MCF 10A (cell line): ENCODE measurements at places on chromosomes 4 and X. TPM values are rescaled to one million over a fixed set of nuclear protein-coding genes. Genes with fewer than 3 reads are reported as not detected.

Gene PPP4R3C
- not detected in 2 replicates for total RNA-seq

Gene GYPE
- not detected in 2 replicates for total RNA-seq

DNA sequence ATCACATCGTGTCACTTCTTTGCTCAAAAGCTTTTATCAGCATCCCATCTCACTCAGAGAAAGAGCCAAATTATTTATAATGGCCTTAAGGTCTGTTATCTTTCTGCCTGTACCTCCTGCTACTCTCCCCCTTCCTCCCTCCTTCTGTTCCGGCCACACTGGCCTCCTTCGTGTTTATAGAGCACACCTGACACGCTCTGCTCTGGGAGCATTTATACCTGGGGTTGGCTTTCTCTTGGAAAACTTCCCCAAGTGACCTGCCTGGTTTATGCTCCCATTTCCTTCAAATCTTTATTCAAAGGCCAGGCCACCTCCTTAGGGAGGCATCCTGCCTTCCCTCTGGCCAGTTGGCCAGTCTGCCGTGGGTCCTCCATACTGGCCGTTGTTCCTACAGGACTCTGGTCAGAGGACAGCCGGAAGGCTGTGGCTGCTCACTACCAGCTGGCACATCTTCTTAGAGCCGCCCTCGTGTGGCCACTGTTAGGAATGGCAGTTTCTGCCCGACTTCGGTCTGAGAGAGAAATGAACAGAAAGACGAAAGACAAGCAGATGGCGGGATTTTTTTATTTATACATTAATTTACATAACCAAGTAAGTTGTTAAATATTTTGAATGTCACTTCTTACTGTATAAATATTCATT lies 80.2 kb upstream of the CBLL2 start:
- no peak overlapping the region for H3K4me3 ChIP-seq
- no peaks in the 10 kb centered on the region for H3K36me3 ChIP-seq
- DNase-seq = peak; percentile 75
- peaks cover 6% of the 10 kb centered on the region for H3K4me1 ChIP-seq

- peaks cover 83% of the 10 kb centered on the region for H3K36me3 ChIP-seq
- no peak overlapping the region for H3K4me3 ChIP-seq
- H3K27ac ChIP-seq = no peak overlapping the region
- H3K27me3 ChIP-seq = no peaks in the 10 kb centered on the region
- peaks cover 15% of the 10 kb centered on the region for H3K4me1 ChIP-seq
These were observed 39.9 kb downstream of the TXLNG start for GRCh38 chrX:16826207-16826606.

DNA sequence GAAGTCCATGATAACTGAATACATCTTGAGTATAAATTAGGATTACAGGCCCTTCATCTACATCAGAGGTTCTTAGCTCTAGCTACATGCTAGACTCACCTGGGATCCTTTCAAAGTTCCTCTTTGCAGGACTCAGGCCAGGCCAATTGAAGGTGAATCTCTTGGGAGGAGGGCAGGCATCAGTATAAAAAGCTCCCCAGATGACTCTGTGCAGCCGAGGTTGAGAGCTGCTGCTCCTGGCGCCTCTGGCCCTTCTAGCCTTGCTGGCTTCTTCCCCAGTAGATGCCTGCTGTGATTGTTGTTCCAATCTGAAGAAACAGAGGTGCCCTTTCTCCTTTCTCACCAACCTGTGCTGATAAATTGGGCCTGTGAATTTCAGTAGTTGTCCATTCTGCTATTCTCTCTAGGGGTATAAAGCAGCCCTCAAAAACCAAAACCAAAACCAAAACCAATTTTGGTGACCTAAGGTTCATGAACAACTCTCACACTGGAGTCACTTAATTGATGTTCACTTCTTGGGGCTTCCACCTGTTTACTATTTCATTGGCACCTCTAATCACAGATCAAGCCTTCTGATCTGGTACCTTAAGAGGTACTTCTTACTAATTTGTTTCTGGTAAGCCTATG lies 78.7 kb downstream of the SUPT20HL2 start:
- peaks cover 45% of the 10 kb centered on the region for H3K27me3 ChIP-seq
- peaks cover 6% of the 10 kb centered on the region for H3K4me1 ChIP-seq
- DNase-seq = no peak
- H3K36me3 ChIP-seq = no peaks in the 10 kb centered on the region
- no peak overlapping the region for H3K4me3 ChIP-seq

DNA sequence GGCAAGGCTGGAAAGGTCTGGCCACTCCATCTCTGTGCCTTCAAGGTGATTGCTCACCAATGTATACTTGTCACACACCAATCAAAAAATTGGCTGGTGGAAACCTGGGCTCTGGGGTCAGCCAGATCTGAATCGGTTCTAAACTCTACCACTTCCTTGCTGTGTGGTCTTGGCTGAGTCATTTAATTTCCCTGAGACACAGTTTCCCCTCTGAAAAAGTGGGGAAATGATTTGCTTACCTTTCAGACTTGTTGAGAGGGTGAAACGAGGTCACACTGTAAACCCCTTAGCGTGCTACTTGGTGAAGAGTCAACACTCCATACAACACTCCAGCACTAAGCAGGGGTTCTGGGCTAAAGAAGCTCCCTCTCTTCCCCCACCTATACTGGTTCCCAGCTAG lies 252.3 kb upstream of the ZIC3 start:
- H3K36me3 ChIP-seq = no peaks in the 10 kb centered on the region
- no peak for DNase-seq
- no peak overlapping the region for H3K27ac ChIP-seq
- no peak overlapping the region for H3K4me3 ChIP-seq
- H3K4me1 ChIP-seq = no peaks in the 10 kb centered on the region

GRCh38 chr4:42350611-42351182 lies 46.6 kb upstream of the SHISA3 start:
- H3K4me1 ChIP-seq = peaks cover 4% of the 10 kb centered on the region
- H3K36me3 ChIP-seq = no peaks in the 10 kb centered on the region
- no peak overlapping the region for H3K4me3 ChIP-seq
- H3K27ac ChIP-seq = no peak overlapping the region
- DNase-seq = no peak

GRCh38 chr4:86011117-86011516 lies 348.7 kb downstream of the MAPK10 start:
- peaks cover 6% of the 10 kb centered on the region for H3K4me1 ChIP-seq
- H3K27me3 ChIP-seq = no peaks in the 10 kb centered on the region
- H3K27ac ChIP-seq = peak overlapping the region; percentile 33
- no peaks in the 10 kb centered on the region for H3K36me3 ChIP-seq
- peak; percentile 98 for DNase-seq

GRCh38 chr4:80903020-80903419 lies 127.5 kb upstream of the BMP3 start:
- no peak overlapping the region for H3K27ac ChIP-seq
- H3K4me3 ChIP-seq = no peak overlapping the region
- H3K4me1 ChIP-seq = no peaks in the 10 kb centered on the region
- H3K36me3 ChIP-seq = no peaks in the 10 kb centered on the region
- no peaks in the 10 kb centered on the region for H3K27me3 ChIP-seq
- no peak for DNase-seq

DNA sequence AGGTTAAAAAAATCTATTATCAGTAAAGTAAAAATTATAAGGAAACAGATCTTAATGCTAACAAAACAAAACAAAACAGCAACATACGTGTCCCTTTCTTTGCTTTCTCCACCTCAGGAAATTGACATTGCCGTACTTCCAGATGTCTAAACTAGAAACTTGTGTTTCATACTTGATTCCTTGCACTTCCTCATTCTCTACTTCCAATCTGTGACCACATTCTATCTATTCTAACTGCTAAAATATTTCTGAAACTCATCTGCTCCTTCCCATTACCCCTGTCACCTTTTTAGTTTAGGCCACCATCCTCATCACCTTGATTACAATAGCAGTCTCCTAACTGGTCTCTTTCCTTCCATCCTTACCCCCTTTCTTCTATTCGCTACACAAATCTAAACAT lies 22.5 kb upstream of the RPA4 start:
- H3K27ac ChIP-seq = no peak overlapping the region
- H3K4me1 ChIP-seq = no peaks in the 10 kb centered on the region
- H3K36me3 ChIP-seq = no peaks in the 10 kb centered on the region
- DNase-seq = no peak
- no peak overlapping the region for H3K4me3 ChIP-seq

DNA sequence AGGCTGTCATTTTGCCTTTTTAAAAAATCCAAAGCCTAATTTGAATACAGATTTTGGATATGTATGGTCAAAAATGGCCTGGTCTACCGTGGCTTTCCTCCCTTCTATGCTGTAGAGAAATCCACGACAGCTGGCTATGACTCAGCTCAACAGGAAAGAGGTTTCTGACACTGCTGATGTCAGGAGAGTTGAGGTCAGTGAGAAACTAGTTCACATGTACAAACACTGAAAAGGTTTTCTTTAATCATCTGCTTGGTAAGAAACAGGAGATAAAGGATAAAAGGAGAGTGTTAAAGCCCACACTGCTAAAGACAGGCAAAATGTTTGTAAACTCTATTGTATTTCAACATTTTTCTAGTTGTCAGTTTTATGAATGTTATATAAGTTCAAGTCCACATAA lies 113.9 kb downstream of the NYX start:
- H3K4me1 ChIP-seq = no peaks in the 10 kb centered on the region
- H3K4me3 ChIP-seq = no peak overlapping the region
- H3K27me3 ChIP-seq = peaks cover 69% of the 10 kb centered on the region
- H3K27ac ChIP-seq = peak overlapping the region; percentile 37
- H3K36me3 ChIP-seq = no peaks in the 10 kb centered on the region

GRCh38 chrX:73577361-73577760 lies 14.4 kb downstream of the CHIC1 start:
- H3K36me3 ChIP-seq = no peaks in the 10 kb centered on the region
- peak; percentile 67 for DNase-seq
- H3K27ac ChIP-seq = peak overlapping the region; percentile 39
- H3K4me1 ChIP-seq = no peaks in the 10 kb centered on the region

GRCh38 chr4:128379860-128380259 lies 92.2 kb upstream of the PGRMC2 start:
- H3K36me3 ChIP-seq = no peaks in the 10 kb centered on the region
- H3K4me3 ChIP-seq = no peak overlapping the region
- H3K27ac ChIP-seq = no peak overlapping the region

GRCh38 chr4:628311-628741 lies 3.0 kb downstream of the PDE6B start:
- no peaks in the 10 kb centered on the region for H3K36me3 ChIP-seq
- no peak overlapping the region for H3K27ac ChIP-seq
- no peak for DNase-seq
- no peaks in the 10 kb centered on the region for H3K4me1 ChIP-seq
- no peak overlapping the region for H3K4me3 ChIP-seq
- peaks cover 25% of the 10 kb centered on the region for H3K27me3 ChIP-seq

GRCh38 chr4:102734591-102735385 lies 26.0 kb downstream of the MANBA start:
- no peak overlapping the region for H3K4me3 ChIP-seq
- peaks cover 19% of the 10 kb centered on the region for H3K4me1 ChIP-seq
- no peaks in the 10 kb centered on the region for H3K27me3 ChIP-seq
- H3K36me3 ChIP-seq = peaks cover 6% of the 10 kb centered on the region
- H3K27ac ChIP-seq = no peak overlapping the region
